Caco-2 (cell line): ENCODE measurements at places on chromosomes 7 and 10. TPM values are rescaled to one million over a fixed set of nuclear protein-coding genes. Genes with fewer than 3 reads are reported as not detected.

- DNase-seq: no peak
Measured at GRCh38 chr7:107949443-107949935, 53.5 kb downstream of the LAMB1 start.

DNA sequence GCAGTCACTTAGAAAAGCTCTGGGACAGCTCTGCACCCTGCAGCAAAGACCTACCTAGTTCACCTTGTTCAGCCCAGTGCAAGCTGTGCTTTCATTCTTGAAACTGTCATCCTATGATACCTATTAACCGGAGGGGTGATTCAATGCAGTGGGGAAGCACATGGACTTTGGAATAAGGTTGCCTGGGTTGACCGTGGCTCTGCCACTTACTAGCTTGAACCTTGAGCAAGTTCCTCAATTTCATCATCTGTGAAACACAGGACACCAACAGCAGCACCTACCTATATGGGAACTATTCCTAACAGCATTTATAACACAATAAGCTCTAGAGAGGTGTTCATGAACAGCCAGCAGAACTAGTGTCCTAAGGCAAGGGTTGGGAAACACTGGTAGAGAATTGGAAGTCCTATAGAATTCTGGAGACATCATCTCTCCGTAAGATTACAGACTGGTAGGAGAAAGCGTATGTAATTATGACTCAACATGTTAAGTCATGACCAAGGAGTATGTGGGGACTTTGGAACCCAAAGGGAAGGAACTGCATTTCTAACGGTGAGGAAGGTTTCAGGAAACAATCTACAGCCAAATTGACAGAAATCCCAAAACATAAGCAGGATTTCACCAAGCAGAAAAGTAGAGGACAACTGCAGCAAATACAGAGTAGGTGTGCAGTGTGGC lies 270.0 kb downstream of the USP6NL start:
- DNase-seq: no peak

- no peak for DNase-seq
Measured at GRCh38 chr7:139762886-139763285, 14.9 kb downstream of the HIPK2 start.

DNA sequence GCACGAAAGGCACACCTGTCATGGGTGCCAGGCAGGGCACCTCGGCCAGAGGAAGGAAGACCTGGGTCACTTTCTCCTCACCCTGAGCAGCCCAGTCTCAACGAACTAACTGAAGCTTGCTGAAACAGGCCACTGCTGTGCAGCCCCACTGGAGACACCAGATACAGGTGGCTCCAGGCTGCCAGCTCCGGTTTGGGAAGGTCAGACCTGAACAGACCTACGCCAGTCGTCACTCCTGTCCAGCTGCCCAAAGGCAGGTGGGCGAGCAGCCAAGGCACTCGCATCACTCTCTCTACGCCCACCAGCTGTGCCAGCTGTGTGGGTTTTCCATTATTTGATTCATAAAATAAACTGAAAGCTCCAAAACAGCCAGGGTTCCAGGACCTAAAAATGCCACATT lies 256.1 kb downstream of the ZMYND11 start:
- DNase-seq: no peak

DNA sequence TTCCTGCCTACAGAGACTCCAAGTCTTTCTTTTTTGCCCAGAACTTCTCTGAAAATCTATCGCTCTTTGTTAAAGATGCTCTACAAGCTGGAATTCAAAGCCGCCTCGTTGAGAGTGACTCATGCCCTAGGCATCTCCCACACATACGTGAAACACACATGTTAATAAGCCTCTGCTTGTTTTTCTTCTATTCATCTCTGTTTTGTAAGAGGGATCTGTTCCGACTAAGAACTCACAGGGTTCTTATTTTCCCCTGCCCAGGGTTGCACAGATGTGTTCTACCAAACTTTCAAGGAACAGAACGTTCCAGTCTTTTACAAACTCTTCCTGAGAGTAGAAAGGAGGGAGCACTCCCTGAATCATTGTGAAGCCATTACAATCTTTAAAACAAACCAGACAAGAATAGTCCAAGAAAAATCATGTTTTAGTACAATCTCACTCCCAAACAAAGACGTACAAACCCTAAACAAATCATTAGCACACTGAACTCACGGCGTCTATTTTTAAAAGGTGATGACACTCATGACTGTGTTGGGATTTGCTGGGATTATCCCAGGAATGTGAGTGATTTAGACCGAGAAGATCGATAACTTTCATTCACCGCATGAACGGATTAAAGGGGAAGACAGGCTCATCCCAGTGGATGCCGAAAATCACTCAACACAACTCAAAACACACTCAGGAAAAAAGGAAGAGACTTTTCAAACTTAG lies 55.3 kb upstream of the INPP5A start:
- DNase-seq: peak; percentile 28

GRCh38 chr7:152000191-152000590 lies 25.3 kb upstream of the GALNT11 start:
- no peak for DNase-seq

Gene VWDE
- 0.46 and 0.70 TPM in 2 replicates for total RNA-seq
